ENCODE measurements at places on chromosomes 11 and 22.

DNA sequence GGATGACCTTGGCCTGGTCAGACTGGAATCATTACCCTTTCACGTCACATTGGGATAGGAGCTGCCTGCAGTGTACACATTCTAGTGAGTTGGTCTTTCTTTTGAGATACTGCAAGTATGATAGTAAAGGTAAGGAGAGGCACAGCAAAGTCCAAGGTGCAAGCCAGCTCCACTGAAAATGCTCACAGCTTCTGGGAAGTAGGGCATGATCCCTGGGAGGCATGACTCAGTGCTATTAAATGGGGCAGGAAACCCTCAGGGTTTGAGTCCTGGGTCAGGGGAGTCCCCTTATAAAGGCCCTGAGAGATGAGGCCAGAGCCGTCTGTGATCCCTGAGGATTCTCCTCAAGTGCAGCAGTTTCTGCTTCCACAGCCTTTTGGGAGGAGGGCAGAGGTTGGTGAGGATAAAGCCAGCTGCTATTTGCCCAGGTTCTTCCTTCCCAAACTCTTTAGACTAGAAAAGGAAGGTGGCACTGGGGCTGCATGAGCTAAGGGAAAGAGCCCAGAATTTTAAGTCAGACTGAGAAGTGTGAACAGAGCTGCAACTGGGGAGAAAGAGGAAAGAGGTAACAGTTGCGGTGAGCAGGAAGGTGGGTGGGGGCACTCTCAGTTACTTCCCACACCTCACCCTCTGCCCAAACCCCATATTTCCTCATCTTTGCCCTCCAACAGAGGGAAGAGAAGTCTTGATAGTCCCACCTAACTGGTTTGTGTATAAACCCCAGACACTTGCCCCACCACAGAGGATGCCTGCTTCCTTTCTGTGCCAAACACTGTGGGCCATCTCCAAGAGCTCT lies 14.4 kb upstream of the OR52K1 start:
- H3K27me3 ChIP-seq, result no peaks in the 10 kb centered on the region
- no peak for DNase-seq
- no peak overlapping the region for H3K27ac ChIP-seq
- H3K4me1 ChIP-seq, result no peaks in the 10 kb centered on the region
- no peak overlapping the region for H3K4me3 ChIP-seq

- H3K36me3 ChIP-seq, result no peaks in the 10 kb centered on the region
- no peak overlapping the region for H3K27ac ChIP-seq
- no peak for DNase-seq
- no peaks in the 10 kb centered on the region for H3K27me3 ChIP-seq
- H3K4me1 ChIP-seq, result no peaks in the 10 kb centered on the region
These were observed 547.0 kb downstream of the TBC1D22A start for GRCh38 chr22:47309476-47309875.

DNA sequence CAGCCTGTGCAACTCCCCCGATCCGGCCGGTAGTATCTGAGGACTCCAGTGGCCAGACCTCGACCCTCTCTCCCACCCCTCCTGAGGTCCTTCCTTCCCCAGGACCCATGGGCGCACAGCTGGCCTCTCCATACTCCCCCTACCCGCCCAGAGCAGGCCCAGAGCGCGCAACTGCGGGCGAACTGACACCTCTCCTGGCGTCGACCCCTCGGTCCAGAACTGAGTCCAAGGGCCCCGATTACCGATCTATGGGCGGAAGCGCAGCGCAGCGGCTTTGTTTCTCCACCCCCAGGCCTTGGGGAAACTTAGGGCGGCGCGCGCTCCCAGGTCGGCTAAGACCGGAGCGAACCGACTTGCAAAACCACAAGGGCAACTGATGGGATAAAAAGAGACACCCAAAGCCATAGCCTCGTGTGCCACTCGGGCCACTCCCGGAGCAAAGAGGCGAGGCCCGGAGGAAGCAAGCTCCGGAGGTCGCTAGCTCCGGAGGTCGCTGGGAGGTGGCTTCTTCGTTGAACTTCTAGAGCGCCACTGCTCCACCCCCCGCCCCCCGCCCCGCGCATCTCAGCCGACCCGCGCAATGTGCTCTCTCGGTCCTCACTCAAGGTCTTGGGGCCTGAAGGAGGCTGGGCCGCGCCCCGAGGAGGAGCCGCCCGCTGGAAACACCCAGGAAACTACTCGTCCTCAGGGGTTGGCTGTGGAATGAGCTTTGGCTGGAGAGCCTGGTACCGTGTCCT lies 9.8 kb upstream of the ALX4 start:
- H3K4me1 ChIP-seq, result no peaks in the 10 kb centered on the region
- H3K36me3 ChIP-seq, result no peaks in the 10 kb centered on the region
- no peak overlapping the region for H3K27ac ChIP-seq
- no peak for DNase-seq

GRCh38 chr11:65742353-65742752 lies 21.8 kb upstream of the RNASEH2C start:
- H3K27ac ChIP-seq, result no peak overlapping the region
- no peaks in the 10 kb centered on the region for H3K27me3 ChIP-seq
- no peaks in the 10 kb centered on the region for H3K36me3 ChIP-seq
- H3K4me1 ChIP-seq, result no peaks in the 10 kb centered on the region

DNA sequence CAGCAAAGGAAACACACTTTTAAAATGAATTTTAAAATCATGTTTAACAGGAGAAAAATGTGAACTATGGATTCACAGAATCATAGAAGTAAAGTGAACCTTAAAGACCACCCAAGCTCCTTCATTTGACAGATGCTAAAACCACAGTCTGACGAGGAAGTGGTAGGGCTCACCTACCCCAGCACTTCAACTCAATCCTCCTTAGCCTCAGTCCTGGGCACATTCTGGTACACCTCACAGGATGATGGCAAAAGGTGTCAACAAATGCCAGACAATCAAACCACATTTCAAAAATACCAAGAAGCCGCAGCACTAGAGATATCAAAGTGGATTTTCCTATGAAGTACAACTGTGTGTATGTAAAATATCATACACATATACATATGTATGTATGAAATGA lies 43.1 kb downstream of the PITPNB start:
- DNase-seq, result no peak
- no peak overlapping the region for H3K27ac ChIP-seq
- H3K4me3 ChIP-seq, result no peak overlapping the region
- H3K36me3 ChIP-seq, result no peaks in the 10 kb centered on the region
- H3K4me1 ChIP-seq, result no peaks in the 10 kb centered on the region

GRCh38 chr11:98107736-98108135 lies 913.0 kb upstream of the CNTN5 start:
- H3K4me3 ChIP-seq, result no peak overlapping the region
- H3K4me1 ChIP-seq, result no peaks in the 10 kb centered on the region
- no peaks in the 10 kb centered on the region for H3K27me3 ChIP-seq
- DNase-seq, result no peak

GRCh38 chr22:24181996-24182899 lies 961 bp downstream of the SUSD2 start:
- no peak overlapping the region for H3K27ac ChIP-seq
- no peaks in the 10 kb centered on the region for H3K36me3 ChIP-seq
- no peaks in the 10 kb centered on the region for H3K27me3 ChIP-seq
- DNase-seq, result no peak
- no peak overlapping the region for H3K4me3 ChIP-seq
- H3K4me1 ChIP-seq, result no peaks in the 10 kb centered on the region

DNA sequence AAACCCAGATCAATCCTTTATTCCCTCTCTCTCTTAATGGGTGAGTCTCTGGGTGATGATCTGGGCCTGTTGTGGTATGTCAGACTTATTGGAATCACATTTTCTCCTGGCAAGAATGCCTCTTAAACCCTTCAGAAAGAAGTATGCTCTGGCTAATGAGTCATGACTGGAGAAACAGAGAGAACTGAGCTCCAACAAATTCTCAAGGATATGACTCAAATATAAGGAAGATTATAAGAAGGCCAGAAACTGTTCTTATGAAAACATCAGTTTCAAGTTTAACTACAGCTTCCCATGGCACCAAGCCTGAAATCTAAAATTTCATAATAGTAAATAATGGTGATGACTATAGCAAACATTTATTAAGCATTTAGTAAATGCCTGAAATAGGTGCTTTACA lies 83.9 kb downstream of the OR5AK2 start:
- H3K36me3 ChIP-seq, result no peaks in the 10 kb centered on the region
- no peak for DNase-seq
- H3K27me3 ChIP-seq, result no peaks in the 10 kb centered on the region
- H3K27ac ChIP-seq, result no peak overlapping the region
- no peak overlapping the region for H3K4me3 ChIP-seq
- H3K4me1 ChIP-seq, result no peaks in the 10 kb centered on the region

GRCh38 chr11:109853156-109853776 lies 239.9 kb upstream of the ZC3H12C start:
- H3K27ac ChIP-seq, result no peak overlapping the region
- peak; percentile 81 for DNase-seq
- no peak overlapping the region for H3K4me3 ChIP-seq
- no peaks in the 10 kb centered on the region for H3K4me1 ChIP-seq
- no peaks in the 10 kb centered on the region for H3K27me3 ChIP-seq

DNA sequence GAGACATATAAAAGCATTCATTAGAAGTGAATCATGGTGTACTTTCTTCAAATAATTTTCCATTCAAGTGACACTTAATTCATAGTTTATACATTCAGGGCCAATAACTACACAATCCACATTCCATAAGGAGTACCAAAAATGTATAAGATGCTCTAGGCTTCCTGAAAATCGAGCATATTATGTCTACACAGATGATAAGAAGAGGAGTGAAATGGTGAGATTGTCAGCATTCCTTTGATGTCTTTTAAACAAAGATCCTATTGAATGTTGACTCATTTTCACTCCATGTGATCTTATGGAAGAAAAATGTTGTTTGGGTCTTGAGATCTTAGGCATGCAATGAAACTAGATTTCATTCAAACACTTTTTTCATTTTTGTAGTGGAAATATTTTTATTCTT lies 843.2 kb downstream of the KCNA4 start:
- no peaks in the 10 kb centered on the region for H3K27me3 ChIP-seq
- no peaks in the 10 kb centered on the region for H3K36me3 ChIP-seq
- peak; percentile 66 for DNase-seq
- H3K27ac ChIP-seq, result no peak overlapping the region

GRCh38 chr11:18722293-18722637 lies 3.7 kb downstream of the IGSF22 start:
- no peaks in the 10 kb centered on the region for H3K27me3 ChIP-seq
- H3K4me3 ChIP-seq, result no peak overlapping the region
- H3K36me3 ChIP-seq, result no peaks in the 10 kb centered on the region
- H3K27ac ChIP-seq, result no peak overlapping the region
- no peak for DNase-seq

DNA sequence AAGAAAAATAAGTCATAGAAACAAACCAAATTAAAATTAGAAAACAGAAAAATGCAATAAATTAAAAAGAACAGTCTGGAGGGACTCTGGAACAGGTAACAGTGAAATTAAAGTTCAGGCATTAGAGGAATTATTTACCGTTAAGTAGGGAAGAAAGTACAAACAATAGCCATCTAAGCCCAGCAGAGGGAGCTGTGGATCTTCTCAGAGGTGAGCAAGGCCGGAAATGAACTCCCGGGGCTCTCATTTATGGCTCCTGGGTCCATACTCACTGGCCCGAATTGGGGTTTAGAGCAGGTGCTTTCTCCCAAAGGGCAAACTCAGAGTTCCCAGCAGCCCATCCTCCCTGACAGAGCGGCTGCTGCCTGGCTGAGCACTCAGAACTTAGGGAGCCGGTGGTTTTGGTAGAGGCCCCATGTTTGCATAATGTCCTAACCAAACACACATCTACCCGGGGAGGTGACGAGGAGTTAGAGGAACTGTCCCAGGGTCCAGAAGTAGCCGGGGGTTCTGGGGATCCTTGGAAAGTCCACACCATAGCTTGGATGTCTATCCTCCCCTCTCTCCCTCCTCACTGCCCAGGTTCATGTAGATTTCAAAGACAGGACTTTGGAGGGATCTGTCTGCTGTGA lies 87.8 kb upstream of the VPREB1 start:
- no peak overlapping the region for H3K4me3 ChIP-seq
- H3K27me3 ChIP-seq, result peaks cover 5% of the 10 kb centered on the region
- DNase-seq, result peak; percentile 82
- no peaks in the 10 kb centered on the region for H3K36me3 ChIP-seq

DNA sequence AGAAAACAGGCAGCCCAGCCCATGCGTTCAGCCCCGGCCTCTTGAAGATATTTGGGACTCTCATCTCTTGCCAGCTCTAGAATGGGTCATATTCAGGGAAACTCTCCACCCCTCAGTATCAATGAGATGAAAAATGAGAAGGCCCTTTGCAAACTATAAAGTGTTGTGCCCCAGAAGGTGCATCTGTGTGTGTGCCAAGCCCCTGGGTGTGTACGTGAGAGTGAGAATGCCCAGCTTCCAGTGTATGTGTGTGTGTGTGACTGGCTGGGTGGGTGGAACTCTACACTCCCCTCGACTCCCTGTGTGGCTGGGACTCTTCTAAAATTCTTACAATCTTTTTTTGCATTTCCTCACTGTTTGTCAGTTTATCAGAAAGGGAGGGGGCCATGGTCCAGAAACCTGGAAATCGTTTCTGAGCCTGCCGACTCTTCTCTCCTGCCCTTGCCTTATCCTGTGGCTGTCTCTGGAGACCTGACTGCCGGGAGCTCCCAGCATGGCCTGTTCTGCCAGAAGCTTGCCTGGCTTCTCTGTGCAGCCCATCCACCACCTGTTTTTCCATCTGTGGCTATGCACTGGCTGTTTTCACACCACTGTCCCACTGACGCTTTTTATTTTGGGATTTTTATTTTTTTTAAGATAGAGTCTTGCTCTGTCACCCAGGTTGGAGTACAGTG lies 1.2 kb downstream of the P2RY6 start:
- DNase-seq, result no peak
- no peaks in the 10 kb centered on the region for H3K36me3 ChIP-seq
- no peaks in the 10 kb centered on the region for H3K27me3 ChIP-seq

DNA sequence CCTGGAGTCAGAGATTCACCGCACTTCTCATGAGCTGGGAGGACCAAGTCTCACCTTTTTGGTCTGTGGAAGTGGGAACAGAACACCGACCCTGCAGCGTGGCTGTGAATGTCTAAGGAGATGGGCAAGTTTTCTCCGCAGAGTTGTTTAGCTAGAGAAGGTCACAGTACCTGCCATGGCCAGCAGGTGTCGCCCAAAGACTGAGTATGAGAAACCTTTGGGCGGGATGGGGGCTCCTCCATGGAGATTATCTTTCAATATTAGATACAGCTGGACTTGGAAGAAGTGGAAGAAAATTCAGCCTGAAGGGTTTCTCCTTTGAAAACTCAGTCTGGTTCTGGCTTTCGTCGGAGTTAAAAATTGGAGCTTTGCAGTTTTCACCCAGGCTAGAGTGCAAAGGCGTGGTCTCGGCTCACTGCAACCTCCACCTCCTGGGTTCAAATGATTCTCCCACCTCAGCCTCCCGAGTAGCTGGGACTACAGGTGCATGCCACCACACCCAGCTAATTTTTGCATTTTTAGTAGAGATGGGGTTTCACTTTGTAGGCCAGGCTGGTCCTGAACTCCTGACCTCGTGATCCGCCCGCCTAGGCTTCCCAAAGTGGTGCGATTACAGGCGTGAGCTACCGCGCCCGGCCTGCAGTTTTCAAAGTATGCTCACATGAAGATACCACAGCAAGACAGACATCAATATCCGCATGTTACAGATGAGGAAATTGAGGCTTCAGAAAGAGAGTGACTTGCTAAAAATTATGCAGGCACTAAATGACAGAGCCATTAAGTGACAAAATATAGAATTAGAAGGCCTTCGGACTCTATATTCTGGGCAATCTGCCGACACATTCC lies 10.7 kb upstream of the DSCAML1 start:
- H3K4me3 ChIP-seq, result no peak overlapping the region
- DNase-seq, result peak; percentile 65
- H3K27ac ChIP-seq, result no peak overlapping the region
- no peaks in the 10 kb centered on the region for H3K27me3 ChIP-seq
